ENCODE measurements at places on chromosomes 13 and 19.

DNA sequence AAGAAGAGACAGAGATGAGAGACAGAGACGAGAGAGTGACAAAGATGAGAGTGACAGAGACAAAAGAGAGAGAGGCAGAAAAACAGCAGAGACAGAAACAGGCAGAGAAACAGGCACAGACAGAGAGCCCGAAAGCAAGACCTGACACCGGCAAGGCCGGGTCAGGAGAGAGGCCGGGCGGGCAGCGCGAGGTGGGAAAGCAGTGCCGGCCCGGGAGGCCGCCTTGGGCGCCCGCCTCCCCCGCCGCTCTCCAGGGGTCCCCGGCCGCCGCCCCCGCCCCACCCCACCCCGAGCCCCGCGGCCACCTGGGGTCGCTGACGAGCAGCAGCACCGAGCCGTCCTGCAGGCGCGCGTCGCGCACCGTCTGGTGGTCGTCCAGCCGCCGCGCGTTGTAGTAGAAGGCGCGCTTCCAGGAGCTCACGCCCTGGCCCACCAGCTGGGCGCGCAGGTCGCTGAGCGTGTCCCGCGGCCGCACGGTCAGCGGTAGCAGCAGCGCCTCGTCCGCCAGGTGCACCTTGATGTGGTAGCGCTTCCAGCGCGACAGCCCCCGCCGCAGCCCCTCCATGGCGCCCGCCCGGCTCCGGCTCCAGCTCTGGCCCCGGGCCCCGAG is at the start of gene TINCR:
Gene TINCR (minus strand): TSS at position 594 of the 610 bp plus-strand sequence.
- DNase-seq, result no peak

DNA sequence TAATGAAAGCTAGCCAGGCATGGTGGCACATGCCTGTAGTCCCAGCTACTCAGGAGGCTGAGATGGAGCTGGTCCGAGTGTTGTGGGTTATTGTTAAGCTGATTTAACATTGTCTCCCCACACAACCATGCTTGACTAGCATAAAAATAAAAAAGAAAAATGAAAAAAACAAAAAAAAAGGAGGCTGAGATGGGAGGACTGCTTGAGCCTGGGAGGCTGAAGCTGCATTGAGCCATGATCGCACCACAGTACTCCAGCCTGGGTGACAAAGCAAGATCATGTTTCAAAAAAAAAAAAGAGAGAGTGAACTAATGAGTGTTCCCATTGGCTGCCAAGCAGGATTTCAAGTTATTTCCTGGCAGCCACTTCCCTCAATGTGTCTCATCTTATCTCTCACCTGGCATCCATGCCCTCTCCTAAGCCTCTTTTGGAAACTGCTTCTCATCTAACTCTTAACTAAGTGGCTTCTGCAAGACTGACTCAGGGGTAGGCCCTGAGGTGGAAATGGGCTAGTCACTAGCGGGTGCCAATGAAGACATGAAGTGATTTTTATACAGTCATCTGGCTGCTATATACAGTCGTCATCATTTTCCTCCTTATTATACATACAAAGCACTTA is 4.9 kb downstream of the THAP8 start:
- no peak for DNase-seq

DNA sequence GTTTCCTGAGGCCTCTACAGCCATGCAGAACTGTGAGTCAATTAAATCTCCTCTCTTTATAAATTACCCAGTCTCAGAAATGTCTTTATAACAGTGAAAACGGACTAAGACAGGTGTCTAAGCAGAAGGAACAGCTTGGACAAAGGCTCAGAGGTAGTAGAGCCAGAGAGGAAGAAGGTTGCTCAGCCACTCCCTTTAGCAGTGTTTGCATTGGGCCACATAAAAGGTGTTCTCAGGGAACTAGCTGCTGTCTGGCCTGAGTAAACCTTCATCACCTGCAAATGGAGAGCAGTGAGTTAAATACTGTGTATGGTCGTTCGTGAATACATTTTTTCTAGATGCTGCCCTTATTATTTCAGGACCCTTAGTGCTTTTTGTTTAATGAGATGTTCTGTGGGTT is 383.4 kb downstream of the EFNB2 start:
- DNase-seq, result no peak

GRCh38 chr19:49687566-49688316 is 1.7 kb upstream of the ADM5 start:
- DNase-seq, result no peak

DNA sequence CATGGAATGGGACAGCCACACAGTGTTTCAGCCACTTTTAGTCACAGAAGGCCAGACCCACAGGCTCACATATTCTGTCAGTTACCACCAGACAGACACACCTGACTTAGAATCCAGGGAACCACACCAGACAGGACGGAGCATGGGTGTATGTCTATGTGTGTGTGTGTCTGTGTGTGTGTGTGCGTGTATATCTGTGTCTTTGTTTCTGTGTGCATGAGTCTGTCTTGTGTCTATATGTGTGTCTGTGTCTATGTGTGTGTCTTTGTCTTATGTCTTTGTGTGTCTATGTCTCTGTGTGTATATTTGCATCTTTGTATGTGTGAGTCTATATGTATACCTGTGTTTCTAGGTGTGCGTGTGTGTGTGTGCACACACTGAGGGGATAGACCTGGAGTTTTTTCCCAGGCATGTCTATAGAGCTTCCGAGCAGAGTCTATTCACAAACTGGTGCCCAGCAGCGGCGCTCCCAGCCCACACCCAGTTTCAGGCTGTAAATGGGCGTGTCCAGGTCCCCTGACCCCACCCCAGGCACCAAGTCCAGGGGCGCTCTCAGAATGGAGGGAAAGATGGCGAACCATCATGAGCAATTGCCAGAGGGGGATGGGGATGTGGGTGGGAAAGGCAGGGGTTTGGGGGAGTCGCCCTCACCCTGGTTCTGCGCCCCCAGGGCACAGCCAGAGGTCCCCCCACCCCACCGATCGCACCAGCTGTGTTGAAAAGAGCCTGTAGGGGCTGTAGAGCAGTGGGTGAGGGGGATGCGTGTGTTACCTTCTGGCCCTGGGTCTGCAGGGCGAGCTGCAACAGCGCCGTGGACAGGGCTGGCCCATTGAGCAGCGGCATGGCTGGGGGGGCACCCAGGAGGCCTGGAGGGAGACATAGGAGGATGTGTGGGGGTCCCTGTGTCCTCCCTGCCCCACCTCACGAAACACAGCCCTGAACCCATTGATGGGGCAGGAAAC is 6.3 kb upstream of the FDX2 start:
- no peak for DNase-seq

DNA sequence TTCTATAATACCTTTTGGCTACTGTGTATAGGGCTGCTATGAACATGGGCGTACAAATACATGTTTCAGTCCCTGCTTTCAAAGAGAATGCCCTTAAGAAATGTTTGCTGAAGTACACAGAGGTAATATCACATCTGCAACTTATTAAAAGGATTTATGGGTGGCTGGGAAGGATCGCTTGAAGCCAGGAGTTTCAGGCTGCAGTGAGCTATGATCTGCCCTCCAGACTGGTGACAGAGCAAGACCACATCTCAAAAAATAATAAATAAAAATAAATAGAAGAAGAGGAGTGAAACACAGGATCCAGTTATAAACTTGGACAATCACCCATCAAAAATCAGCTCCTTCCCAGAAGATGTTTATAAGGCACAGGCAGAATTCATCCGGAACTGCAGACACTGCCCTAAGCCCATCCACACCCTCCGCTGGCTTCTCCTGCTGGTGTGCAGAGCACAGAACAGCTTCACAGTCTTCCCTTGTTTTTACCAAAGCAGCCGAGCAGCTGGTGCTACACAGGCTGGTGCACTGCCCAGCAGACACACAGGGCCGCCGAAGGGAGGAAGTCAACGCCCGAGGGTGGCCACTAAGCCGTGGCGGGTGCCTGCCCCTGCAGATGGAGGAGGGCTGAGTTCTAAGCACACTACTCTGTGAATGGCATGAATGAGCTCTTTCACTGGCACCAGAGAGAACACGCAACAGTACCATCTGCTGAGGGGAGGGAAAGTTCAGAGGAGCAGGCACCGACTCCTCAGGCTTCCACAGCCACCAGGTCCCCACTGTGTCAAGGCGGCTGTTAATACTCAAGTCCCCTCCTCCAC is 44.0 kb downstream of the BRD4 start:
- no peak for DNase-seq

- DNase-seq, result no peak
Measured at GRCh38 chr19:34732612-34733211, 1.3 kb upstream of the ZNF181 start.

DNA sequence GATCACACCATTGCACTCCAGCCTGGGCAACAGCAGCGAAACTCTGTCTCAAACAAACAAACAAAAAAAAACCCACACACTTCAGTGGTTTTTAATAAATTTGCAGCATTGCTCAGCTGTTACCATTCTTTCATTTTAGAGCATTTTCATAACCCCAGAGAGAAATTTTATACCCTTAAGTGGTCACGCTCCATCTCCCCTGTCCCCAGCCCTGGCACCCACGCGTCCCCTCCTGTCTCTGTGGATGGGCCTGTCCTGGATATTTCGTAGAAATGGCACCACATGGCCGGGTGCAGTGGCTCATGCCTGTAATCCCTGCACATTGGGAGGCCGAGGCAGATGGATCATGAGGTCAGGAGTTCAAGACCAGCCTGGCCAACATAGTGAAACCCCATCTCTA is 7.8 kb downstream of the THOP1 start:
- no peak for DNase-seq

GRCh38 chr19:44722131-44723121 is 23.5 kb downstream of the CEACAM16 start:
- DNase-seq, result no peak

- no peak for DNase-seq
Measured at GRCh38 chr13:83184150-83184475, 698.2 kb downstream of the SLITRK1 start.

DNA sequence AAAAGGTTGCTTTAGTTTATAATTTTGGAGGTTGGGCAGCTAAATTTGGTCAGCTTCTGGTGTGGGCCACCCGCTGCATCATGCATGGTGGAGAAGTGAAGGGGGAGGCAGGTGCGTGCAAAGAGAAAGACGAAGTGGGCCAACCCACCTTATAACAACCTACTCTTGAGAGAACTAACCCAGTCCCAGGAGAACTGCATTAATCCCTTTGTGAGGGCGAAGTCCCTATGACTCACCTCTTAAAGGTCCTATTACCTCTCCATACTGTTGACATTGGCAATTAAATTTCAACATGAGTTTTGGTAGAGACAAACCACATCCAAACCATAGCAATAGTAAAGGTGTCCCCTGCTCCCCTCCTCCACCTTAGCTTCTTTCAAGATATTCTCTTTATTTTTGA is 7.7 kb upstream of the FGF9 start:
- DNase-seq, result no peak
